Spinal cord (tissue), 10 donors: ENCODE measurements at places on chromosomes 12 and 14. TPM values are rescaled to one million over a fixed set of nuclear protein-coding genes. Genes with fewer than 3 reads are reported as not detected.

GRCh38 chr12:116502989-116503496 lies 56.1 kb upstream of the MAP1LC3B2 start:
- no peak overlapping the region for H3K27ac ChIP-seq
- no peaks in the 10 kb centered on the region for H3K36me3 ChIP-seq
- no peak overlapping the region for H3K4me3 ChIP-seq
- H3K4me1 ChIP-seq: peaks cover 24% of the 10 kb centered on the region
- H3K27me3 ChIP-seq: no peaks in the 10 kb centered on the region

GRCh38 chr14:79586989-79587598 lies 624.2 kb downstream of the DIO2 start:
- H3K4me3 ChIP-seq: no peak overlapping the region
- no peaks in the 10 kb centered on the region for H3K4me1 ChIP-seq
- H3K27me3 ChIP-seq: no peaks in the 10 kb centered on the region
- no peak overlapping the region for H3K27ac ChIP-seq
- DNase-seq: peak; percentile 93

GRCh38 chr12:108120863-108121165 lies 8.3 kb upstream of the WSCD2 start:
- no peak overlapping the region for H3K27ac ChIP-seq
- H3K27me3 ChIP-seq: no peaks in the 10 kb centered on the region
- no peak overlapping the region for H3K4me3 ChIP-seq

GRCh38 chr14:56759633-56760032 lies 50.6 kb downstream of the OTX2 start:
- H3K4me3 ChIP-seq: no peak overlapping the region
- H3K36me3 ChIP-seq: no peaks in the 10 kb centered on the region
- H3K27me3 ChIP-seq: no peaks in the 10 kb centered on the region
- DNase-seq: no peak
- H3K27ac ChIP-seq: no peak overlapping the region
- no peaks in the 10 kb centered on the region for H3K4me1 ChIP-seq

The TAS2R14 gene
- total RNA-seq: 3.0 TPM

The CLEC4D gene
- total RNA-seq: 0.06 TPM

The CELA1 gene
- total RNA-seq: not detected
